ENCODE measurements at places on chromosomes 5 and 9.
A peak's percentile ranks its signal among the peaks of the same experiment; 100 is the strongest.

- DNase-seq, result no peak
Measured at GRCh38 chr5:10467281-10468198, 25.9 kb downstream of the ROPN1L start.

GRCh38 chr5:16913187-16914107 is 22.6 kb downstream of the MYO10 start:
- no peak for DNase-seq

DNA sequence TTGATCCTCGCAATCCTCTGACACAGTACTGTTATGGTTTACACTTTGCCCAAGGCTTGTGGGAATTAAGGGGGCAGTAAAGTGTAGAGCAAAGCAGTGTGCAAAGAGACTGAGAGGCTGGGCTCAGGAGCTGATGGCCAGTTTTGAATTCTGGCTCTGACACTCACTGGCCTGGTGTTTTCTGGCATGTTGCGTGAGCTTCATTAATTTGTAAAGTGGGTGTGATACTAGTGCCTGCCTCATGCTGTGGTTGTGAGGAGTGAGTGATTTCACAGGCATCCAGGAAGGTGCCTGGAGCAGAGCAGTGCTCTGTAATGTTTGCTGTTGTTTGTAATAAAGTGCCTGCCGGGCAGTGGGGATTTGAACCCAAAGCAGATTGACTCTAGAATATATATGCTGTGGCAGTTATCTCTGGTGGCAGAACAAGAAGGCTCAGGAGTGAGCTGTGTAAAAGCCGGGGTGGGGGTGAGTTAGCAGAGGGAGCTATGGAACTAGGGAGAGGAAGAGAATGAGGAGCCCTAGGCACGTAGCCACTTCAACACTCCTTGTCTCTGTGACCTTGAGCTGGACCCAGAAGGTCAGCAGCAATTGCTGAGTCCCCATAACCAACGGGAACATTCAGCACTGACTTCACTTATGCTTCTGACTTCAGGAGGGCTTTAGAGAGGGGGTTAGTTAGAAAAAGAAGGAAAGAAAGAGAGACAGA is 108.5 kb downstream of the DOCK2 start:
- DNase-seq, result no peak

DNA sequence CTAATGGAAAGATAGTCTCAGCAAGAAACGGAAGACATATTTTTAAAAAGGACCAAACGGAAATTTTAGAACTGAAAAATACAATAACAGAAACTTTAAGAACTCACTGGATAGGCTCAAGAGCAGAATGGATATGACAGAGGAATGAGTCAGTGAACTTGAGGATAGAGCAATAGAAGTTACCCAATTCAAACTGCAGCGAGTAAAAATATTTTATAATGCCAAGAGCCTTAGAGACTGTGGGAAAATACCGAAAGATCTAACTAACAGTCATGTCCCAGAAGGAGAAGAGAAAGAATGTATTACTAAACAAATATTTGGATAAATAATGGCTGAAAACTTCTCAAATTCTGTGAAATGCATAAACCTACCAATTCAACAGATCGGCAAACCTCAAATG is 40.8 kb downstream of the ADAMTS2 start:
- DNase-seq, result no peak

GRCh38 chr5:160134332-160134731 is 15.1 kb upstream of the PWWP2A start:
- DNase-seq, result no peak

DNA sequence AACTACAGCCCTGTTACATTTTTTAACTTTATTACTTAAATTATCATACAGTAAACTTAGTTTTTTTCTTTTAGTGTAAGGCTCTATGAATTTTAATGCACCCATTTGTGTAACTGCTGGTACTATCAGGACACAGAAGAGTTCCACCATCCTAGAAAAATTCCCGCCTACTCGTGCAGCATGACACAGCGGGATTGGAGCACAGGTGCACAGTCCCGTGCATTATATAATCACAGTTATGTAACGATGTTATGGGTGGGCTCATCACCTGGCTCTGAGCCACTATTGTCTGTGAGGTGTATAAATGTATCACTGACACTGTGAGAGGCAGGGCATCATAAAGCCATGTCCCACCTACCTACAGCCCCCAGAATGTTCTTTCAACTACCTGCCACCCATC is 80.7 kb downstream of the DRD1 start:
- no peak for DNase-seq

- DNase-seq, result peak; percentile 49
Measured at GRCh38 chr5:37086466-37087173, 162.6 kb downstream of the CPLANE1 start.

- DNase-seq, result no peak
Measured at GRCh38 chr9:86766912-86767311, 180.4 kb downstream of the GAS1 start.

DNA sequence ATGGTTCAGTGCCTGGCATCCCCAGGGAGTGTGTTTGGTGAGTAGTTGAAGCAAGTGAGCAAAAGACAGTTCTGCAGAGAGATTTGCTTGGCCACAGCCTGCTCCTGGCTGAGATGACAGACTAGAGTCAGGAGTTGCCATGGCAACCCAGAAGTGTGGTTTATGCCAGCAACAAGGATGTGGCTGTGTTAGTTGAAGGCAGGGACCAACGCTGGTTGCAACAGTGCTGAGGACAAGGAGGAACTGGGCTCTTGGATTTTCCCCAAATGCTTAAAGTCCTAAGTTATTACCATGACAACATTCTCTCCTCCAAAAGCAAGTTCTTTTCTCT is 2.7 kb downstream of the NXNL2 start:
- peak; percentile 21 for DNase-seq

DNA sequence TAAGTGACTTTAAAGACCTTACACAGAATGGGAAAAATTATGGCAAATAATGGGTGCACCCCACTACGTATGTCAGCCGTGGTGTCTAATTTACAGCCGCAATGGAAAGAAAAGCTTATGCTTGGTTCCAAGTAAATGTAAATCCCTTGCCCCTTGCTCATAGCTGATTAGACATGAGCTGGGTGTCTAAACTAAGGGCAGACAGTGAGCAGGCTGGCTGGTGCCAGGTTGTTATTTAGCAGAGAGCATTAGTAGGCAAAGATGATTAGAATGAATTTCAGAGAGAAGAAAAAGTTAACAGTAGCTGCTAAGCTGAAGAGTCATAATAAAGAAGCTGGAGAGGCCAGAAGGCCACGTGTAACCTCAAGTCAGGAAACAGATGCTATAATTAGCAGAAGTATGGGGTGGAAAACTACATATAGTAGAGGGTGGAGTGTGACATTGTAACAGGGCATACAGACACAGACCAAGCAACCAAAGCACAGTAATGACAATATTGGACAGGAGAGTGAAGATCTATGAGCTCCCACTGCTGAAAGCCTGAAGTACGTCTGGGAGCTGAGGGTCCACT is 257.7 kb downstream of the MCTP1 start:
- no peak for DNase-seq

- DNase-seq, result no peak
Measured at GRCh38 chr5:92879806-92880543, 701.0 kb downstream of the NR2F1-AS1 start.

DNA sequence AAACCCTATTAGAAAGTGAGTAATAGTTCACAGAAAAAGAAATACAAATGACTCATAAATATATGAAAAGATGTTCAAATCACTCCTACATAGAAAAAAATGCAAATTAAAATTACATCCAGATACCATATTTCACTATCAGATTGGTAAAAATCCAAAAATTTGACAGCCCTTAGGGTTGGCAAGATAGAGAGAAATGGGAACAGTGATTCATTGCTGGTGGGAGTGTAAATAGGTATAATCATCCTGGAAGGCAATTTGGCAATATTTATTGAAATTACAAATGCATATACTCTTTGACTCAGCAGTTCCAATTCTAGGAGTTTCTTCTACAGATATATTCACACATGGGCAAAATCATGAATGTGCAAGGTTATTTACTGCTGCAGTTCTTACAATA is 273.5 kb downstream of the NR2F1-AS1 start:
- no peak for DNase-seq

- DNase-seq, result no peak
Measured at GRCh38 chr5:95782181-95782580, 40.3 kb downstream of the GLRX start.

DNA sequence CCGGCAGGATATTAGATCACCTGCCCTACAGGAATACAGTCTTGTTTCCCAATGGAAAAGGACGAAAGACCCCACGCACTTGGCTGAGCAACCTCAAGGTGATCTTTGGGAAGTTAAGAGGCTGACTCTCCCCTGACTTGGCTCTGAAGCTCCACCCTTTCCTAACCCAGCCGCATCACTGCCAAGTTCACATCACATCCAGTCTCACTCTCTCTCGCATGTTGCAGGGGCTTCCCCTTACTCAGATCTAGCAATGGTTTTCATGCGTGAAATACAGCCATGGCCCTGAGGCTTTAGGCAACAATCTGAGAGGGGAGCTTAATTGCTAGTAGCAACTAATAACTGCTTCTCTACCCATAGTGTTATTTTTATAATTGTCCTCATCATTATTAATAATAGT is 211.6 kb downstream of the DOCK8 start:
- DNase-seq, result no peak

GRCh38 chr5:148873690-148874485 is 47.5 kb downstream of the ADRB2 start:
- no peak for DNase-seq

DNA sequence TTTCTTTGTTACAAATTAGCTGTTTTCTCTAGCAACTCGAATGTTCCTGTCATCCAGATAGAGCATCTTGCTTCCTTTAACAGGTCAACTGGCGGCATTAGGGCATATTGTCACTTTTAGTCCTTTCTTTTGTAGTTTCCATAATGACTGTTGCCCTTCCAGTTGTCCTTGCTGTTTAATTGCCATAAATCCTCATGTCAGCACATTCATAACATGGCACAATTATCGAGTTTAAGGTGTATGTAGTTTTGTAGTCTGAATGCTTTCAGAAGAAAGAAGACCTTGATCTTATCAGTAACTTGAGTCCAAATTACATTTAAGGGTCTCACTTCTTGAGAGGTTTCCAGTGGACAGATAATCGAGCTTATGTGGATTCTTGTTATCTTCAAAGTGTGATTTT is 161.7 kb upstream of the CDH12 start:
- no peak for DNase-seq

GRCh38 chr5:11777096-11777495 is 127.2 kb downstream of the CTNND2 start:
- DNase-seq, result no peak

DNA sequence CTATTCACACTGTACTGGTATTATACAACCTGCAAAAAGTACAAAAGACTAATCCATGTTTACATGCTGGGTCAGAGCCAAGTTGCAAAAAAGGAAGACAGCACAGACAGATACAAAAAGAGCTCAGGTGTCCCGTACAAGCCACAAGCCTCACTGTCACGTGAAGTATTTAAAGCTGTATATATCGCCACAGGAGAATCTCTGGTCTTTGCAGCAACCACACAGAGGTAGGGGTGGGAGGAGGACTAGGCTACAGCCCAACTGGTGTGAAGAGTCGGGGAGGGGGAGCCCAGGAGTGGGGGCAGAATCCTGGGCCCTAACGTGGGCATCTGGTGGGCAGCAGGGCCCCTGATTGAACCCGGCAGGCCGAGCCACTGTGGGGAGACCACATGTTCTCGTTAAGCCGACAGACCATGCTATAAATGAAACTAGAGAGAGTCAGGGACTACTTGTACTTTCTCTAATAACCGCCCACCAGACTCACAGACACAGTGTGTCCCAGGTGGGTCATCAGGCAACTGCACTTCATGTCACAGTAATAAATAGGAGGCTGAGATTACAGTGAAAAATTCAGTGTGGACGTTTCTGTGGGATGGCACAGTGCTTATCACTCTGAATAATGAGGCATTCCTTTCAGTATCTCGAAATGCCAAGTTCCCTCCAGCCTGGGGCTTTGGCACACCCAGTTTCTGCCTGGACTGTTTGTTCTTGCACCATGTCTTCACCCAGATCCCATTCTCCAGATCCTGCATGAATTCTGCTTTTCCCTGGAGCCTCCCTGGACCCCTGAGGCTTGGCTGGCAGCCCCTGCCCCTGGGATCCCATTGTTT is 79.3 kb upstream of the SH3PXD2B start:
- no peak for DNase-seq

DNA sequence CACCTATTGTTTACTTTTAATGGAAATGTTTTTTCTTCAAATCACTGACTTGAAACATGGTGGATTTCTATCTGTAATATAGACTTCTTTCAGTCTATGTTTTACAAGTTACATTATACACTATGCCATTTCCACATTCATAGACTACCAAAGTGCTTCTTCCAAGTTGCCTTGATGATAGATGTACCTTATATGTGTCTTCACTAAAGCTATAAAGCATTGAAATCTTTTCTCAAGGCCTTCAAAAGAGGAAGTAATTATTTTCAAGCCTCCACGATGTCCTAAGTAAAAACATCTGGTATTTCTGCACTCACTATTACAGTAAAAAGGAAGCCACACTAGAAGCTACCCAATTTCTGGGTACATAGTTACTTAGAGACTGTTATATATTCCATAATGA is 113.3 kb downstream of the FGF10 start:
- no peak for DNase-seq

GRCh38 chr5:120297616-120298015 is 166.5 kb upstream of the PRR16 start:
- no peak for DNase-seq

- DNase-seq, result no peak
Measured at GRCh38 chr5:126858441-126858840, 81.5 kb downstream of the LMNB1 start.

GRCh38 chr5:34620185-34620584 is 35.9 kb upstream of the RAI14 start:
- no peak for DNase-seq

DNA sequence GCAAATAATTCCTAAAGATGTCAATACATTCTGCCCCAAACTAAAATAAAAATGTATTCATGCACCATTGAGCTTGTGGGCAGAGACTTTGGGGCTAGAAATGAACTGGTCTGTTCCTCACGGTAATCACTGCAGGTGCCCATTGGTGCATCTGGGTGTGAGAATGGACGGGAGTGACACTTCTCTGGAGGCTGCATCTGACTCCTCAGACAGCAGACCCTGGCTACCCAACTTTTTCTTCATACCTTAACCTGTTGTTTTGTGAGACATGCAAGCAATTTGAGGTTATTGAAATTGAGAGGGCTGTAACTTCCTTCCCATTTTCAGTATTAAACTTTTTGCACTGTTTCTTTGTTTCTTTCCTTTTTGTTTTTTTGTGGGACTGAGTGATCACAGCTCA is 333.4 kb downstream of the ICE1 start:
- no peak for DNase-seq

GRCh38 chr5:149712439-149713147 is 17.5 kb upstream of the PPARGC1B start:
- no peak for DNase-seq

DNA sequence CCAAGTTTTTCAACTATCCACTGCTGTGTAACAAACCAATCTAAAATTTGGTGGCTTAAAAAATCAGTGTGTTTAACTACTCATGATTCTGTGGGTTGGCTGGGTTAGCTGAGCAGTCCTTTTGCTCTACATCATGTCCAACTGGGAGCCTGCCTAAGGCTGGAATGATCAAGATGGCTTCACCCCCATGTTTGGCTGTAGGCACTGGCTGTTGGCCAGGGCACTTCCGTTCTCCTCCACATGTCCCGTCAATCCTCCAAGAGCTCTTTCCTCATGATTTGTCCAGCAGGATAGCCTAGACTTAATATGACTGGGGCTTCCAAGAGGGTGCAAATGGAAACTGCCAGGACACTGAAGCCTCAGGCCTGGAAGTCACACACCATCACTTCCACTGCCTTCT is 17.0 kb upstream of the TSSK1B start:
- no peak for DNase-seq

- no peak for DNase-seq
Measured at GRCh38 chr5:178431063-178431781, 159.0 kb downstream of the COL23A1 start.
